ENCODE measurements at places on chromosomes 1 and 21.

- DNase-seq, result no peak
These were observed 38.5 kb downstream of the EIF2D start for GRCh38 chr1:206573762-206574161.

GRCh38 chr1:111848852-111849545, 93.3 kb downstream of the DDX20 start:
- DNase-seq, result peak; percentile 42

GRCh38 chr1:113965703-113966412, 13.4 kb upstream of the OLFML3 start:
- no peak for DNase-seq

DNA sequence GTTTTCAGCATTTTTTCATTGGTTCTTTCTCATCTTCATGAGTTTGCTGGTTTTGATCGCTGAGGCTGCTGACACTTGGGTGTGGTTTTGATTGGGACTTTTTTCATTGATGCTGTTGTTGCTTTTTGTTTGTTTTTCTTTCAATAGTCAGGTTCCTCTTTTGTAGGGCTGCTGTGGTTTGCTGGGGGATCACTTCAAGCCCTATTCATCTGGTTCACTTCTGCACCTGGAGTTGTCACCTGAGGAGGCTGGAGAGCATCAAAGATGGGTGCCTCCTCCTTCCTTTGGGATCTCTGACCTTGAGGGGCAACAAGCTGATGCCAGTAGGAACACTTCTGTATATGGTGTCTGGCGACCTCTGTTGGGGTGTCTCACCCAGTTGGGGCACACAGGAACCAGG, 1279.9 kb upstream of the TMPRSS15 start:
- DNase-seq, result no peak

- no peak for DNase-seq
These were observed 97.1 kb downstream of the FASLG start for GRCh38 chr1:172756024-172756423.

DNA sequence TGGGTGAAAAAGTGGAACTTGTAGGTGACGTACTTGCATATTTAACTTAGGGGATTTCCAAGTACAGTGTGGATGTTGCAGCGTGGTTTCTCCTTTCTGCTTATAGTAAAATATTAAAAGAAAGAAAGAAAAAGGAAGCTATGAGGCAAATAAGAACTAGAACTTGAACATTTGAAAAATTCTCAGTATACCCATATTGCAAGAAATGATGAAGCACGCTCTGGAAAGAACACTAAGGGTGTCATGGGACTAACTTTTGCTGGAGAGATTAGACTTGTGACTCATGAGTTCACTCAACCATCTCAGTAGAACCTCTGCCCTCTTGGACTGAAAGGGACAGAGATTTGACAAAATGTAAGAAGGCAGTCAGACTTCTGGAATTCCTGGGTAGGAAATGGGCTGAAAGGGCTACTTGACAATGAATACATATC, 704.5 kb upstream of the ADGRL4 start:
- no peak for DNase-seq

DNA sequence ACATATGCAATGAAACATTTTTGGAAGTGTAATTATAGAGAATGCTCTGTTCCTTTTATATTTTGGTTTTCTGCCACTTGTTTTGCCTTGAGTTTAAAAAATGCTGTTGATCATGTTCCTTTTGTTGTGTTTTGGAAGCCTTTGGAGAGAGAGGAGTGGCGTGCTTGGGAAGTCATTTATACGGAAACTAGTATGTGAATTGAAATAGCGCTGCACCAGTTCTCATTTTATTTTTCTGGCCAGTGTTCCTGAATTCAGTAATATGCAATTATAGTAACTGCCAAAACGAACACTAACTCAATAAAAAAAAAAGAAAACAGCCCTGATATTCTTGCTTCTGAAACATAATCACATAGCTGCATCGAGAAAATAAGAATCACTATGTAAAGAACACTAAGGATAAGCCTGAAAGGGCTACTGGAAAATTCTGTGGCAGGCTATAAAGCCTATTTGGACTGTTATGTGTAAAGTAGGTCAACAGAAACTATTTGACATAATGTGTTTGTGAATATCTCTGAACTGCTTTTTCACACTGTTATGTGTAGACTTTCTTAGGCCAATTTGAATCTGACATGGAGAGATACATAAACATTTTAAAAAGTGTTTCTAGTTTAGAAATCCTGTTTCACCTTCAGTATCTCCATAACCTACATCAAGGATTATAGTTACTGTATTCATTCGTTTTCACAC, 742.0 kb downstream of the KCNT2 start:
- DNase-seq, result no peak

DNA sequence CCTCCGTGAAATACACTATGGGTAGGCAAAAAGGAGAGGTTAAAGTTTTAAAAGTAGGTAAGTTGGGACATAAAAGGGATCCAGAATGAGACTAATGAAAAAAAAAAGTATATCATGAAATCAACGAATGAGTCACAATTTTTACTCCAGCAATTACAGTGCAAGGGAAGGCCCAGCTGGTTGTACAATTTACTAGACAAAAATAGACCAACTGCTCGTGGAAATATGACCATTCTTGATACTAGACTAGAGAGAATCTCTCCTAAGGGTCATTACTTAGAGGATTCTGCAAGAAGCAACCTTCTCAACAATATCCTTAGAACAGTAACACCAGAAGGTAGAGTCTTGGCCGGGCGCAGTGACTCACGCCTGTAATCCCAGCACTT, 55.1 kb upstream of the EFHD2 start:
- DNase-seq, result no peak

- no peak for DNase-seq
These were observed 316.0 kb upstream of the VAMP3 start for GRCh38 chr1:7454895-7455784.

DNA sequence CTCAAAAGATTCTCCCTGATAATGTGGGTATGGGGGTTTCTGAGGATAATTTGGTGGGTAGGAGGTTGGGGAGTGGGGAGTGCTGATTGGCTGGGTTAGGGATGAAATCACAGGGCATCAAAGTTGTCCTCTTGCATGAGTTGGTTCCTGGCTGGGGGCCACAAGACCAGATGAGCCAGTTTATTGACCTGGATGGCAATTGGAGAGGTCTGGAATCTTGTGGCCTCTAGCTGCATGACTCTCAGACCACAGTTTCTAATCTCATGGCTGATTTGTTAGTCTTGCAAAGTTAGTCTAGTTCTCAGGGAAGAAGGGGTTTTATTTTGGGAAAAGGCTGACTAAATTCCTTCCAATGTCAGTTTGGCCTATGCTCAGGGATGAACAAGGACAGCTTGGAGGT, 3.3 kb upstream of the GBP1 start:
- DNase-seq, result no peak

- no peak for DNase-seq
These were observed 133.9 kb downstream of the LMX1A start for GRCh38 chr1:165222580-165222979.

- no peak for DNase-seq
These were observed 167.4 kb downstream of the TNFSF18 start for GRCh38 chr1:172883387-172883791.

DNA sequence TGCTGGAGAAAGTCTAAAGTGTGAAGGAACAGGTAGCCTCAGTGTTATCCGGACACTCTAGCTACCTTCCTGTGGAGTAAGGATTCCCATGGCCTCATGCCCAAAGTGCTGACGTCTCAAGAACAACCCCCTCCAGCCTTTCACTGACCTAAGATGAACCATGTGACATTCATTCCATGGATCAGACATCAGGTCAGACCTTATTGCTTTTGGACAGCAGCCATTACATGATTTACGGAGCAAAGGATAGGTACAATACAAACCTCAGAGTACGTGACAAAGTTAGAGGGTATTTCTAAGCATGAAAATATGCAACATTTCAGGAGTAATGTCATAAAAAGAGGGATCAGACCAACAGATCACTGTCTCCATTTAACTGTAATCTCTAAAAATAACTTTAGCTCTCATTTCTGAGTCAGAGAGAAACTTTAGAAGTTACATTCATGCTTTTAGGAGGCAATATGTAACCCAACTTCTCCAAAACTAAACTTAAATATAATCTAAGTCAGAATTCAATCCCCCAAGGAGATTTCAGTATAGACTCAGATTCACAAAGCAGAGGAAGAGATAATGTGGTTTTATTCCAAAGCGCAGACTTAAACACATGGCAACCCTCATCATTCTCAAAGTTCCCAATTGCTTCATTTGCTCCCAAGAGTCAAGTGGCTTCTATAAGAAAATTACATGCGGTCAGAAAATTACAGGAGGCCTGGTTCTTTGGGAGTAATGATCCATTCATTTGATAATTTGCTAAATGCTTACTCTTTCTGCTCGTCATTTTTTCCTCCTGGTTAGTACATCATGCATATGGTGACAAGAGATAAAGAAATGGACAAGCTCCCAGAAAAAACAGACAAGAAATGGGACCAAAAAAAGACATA, 280.4 kb downstream of the SETD4 start:
- DNase-seq, result no peak

DNA sequence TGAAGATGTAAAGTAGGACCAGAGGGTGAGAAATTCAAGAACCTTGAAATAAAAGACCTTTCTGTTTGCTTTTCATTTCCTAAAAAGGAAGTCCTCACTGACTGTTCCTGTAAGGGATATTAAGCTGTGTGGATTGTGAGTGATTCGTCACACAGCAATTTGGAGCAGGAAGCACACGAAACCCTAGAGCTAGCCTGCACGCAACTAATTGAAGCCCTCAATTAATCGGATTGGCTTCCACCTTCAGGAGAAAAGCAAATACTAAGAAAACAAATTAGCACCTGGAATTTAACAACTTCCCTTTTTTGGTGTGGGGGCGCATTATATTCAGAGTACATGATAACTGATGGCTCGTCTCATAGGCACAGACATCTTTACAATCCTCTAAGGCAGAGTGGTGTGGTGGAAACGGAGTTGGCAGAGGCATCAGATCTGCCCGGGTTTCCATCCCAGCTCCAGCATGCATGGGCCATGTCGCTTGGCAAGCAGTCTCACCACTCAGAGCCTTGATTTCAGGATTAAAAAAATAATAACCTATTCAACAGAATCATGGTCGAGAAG, 95.2 kb downstream of the KCNJ15 start:
- DNase-seq, result no peak

- no peak for DNase-seq
These were observed 21.3 kb upstream of the RNU1-4 start for GRCh38 chr1:16718908-16719533.

DNA sequence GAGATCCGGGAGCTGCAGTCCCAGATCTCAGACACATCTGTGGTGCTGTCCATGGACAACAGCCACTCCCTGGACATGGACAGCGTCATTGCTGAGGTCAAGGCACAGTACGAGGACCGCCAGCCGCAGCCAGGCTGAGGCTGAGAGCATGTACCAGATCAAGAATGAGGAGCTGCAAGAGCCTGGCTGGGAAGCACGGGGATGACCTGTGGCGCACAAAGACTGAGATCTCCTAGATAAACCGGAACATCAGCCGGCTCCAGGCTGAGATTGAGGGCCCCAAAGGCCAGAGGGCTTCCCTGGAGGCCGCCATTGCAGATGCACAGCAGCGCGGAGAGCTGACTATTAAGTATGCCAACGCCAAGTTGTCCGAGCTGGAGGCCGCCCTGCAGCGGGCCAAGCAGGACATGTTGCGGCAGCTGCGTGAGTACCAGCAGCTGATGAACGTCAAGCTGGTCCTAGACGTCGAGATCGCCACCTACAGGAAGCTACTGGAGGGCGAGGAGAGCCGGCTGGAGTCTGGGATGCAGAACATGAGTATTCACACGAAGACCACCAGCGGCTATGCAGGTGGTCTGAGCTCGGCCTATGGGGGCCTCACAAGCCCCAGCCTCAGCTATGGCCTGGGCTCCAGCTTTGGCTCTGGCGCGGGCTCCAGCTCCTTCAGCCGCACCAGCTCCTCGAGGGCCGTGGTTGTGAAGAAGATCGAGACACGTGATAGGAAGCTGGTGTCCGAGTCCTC, 25.5 kb downstream of the ETV3L start:
- DNase-seq, result peak; percentile 39

- DNase-seq, result no peak
These were observed 1261.2 kb upstream of the B3GALT2 start for GRCh38 chr1:194447636-194448035.

DNA sequence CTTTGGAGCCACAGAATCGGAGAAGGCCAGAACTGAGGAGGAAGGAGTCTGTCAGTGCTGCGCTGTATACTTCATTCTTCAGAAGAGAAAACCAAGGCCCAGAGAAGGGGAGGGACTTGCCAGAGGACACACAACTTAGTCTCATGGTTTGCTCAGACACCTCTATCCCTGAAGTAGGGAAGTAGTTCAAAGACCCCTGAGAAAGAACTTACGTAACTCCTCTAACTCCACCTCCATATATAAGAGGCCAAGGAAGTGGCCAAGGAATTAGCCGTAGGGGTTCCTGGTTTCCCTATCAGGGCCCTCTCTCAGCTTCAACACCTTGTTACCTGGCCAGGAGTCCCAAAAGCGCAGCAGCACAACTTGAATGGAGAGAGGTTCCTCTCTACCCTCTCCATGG, 580 bp upstream of the NECTIN4 start:
- DNase-seq, result no peak

DNA sequence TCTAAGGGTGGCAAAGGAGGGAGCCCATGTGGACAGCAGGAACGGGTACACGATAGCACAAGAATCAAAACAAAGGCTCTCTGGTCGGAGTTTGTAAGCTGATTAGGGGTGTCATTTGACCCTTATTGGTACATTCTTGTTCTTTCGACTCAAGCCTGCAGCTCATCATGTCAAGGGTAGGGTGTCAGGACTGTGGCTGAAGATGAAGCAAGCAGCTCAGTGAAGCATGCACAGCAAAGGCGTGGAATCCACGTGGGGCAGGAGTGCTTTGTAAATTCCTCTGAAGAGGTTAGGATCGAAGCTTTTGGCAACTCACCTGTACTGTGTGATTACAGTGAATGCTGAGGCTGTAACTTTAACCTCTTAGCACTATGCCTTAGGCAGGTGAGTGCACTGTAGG, 4.7 kb upstream of the ABCB10 start:
- DNase-seq, result no peak

- DNase-seq, result no peak
These were observed 533.8 kb upstream of the TMPRSS15 start for GRCh38 chr21:18937337-18937736.

- no peak for DNase-seq
These were observed 24.8 kb upstream of the EPS15 start for GRCh38 chr1:51543858-51544257.

- no peak for DNase-seq
These were observed 79.5 kb downstream of the LRRC8C start for GRCh38 chr1:89712420-89712819.

DNA sequence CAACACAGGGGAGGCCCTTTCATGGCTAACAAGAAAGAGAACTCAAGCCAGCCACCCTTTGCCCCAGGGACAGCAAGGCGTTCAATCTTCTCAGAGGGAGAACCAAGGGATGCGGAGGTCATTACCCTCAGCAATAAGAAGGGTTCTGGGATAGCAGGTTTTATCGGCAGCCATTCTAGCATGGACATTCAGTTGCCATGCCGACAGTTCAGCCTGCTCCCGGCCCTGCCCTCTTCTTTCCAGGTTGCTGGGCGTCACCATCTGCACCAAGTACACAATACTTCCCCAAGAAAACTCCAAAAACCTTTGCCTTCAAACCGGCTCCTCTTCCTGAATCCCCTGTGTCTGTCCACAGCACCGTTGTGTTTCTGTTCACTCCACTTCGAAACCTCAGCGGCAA, 47.1 kb downstream of the SYT2 start:
- DNase-seq, result no peak

GRCh38 chr1:26956321-26956720, 3.9 kb downstream of the KDF1 start:
- no peak for DNase-seq

GRCh38 chr1:175186433-175187160, 6.0 kb downstream of the KIAA0040 start:
- DNase-seq, result no peak
